ENCODE measurements at places on chromosomes 4 and X.

DNA sequence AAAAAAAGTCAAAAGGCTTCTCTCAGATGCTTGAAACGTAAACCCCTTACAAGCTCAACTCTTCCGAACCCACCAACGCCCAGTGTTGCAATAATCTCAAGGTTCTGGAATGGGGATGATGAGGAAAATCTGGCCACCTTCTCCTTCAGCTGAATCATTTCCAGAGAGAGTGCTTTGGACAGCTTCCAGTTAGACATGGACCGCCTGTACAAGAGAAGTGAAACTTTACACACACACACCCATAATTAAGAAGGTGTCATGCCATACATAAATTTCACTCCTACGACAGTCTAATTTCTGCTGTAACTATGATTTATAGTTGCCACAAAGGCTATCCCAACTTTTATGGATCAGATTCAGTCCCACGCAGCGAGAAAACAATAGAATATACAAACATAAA, 72.3 kb downstream of the PRKG2 start:
- no peak for DNase-seq

DNA sequence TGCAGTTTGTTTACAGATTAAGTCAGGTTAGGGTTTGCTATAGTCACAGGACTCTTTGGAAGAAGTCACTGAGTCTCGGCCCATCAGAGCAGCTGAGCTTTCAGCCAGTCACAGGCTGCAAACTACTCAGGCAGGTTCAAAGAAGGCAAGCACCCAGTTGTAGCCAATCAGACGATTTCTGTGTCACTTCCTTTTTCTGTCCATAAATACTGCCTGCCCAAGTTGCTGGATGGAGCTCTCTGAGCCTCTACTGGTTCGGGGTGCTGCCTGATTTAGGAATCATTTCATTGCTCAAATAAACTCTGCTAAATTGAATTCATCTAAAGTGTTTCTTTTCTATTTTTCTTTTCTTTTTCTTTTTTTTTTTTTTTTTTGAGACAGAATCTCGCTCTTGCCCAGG, 7.3 kb upstream of the SH3BP2 start:
- DNase-seq, result peak; percentile 48

- DNase-seq, result no peak
These were observed 855.0 kb upstream of the GRID2 start for GRCh38 chr4:91448668-91449330.

GRCh38 chrX:40424259-40424658, 156.5 kb upstream of the ATP6AP2 start:
- no peak for DNase-seq

GRCh38 chr4:18568600-18568999, 547.0 kb upstream of the LCORL start:
- DNase-seq, result no peak

- DNase-seq, result no peak
These were observed 680.8 kb upstream of the TENM3 start for GRCh38 chr4:181562399-181562798.

DNA sequence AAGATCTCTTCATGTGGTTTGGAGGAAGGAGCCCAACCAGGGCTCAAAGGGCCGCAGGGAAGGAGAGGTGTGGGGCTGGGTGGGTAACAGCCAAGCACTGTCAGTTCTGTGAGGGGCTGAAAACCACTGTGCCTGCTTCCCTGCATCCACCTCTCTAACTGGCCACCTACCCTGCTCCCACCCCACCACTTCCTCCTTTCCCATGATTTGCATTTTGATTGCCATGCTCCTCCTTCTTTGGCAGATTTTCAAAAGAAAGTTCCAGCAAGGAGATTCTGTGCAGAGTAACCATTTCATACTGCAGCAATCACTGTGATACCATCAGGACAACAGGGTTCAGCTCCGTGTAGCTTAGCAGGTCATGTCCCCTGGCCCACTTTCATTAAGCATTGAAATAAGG, 1.8 kb downstream of the ZNF674 start:
- DNase-seq, result no peak

DNA sequence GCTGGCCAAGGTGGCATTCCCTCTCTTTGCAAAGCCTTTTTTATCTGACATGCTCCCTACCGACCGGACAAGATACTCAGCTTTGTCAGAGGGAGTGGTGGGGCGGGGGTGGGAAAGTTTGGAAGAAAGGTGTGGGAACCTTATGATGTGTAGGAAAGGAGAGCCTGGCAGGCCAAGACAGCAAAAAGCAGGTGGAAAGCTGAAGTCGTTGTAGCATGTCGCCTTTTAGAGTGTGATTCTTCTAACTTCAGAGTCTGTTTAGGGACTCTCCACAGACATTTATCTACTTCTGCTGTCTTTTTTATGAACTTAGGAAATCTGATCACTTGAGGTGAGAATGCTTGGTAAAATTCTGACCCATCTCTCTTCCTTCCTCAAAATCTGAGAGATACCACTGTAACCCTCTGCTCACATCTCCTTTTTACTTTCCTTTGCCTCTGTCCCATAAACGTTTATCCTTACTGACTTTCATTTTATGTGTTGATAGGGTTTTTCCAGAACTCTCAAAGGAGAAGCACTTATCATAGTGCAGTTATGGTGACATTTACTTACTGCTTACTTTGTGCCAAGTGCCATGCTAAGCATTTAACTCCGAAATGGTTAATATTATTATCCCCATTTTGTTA, 8.2 kb upstream of the RUFY3 start:
- no peak for DNase-seq

- DNase-seq, result no peak
These were observed 249.1 kb downstream of the GBA3 start for GRCh38 chr4:22941688-22942375.

- no peak for DNase-seq
These were observed 1393.9 kb downstream of the ARAP2 start for GRCh38 chr4:34850421-34850820.

GRCh38 chr4:24405341-24405740, 179.0 kb downstream of the DHX15 start:
- no peak for DNase-seq

DNA sequence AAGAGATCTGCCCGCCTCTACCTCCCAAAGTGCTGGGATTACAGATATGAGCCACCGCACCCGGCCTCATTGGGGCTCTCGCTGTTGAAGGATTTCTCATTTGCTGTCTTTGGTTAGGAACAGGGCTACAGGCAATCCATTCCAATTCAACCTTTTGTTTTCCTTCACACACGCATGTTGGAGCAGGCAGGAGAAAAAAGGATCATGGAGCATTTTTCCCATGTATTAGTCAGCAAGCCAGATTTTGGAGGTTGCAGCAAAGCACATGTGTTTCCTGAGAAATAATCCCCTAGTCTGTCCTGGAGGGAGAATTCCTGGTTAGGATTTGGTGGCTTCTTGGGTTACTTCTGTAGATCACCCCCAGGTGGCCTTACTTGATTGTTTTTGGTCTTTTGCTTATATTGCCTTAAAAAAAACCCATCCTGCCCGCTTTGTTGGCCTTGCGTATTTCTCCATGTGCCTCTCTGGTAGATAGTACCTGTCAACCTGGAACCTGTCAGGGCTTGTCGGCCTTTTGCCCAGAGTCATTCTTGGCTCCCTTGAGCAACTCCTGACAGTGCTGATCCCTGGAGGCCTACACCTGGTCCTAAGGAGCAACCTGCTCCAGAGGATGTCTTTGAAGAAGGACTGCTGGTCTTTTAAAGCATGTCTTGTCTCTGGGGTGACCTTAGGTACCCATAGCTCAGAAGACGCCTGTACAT, 82.4 kb upstream of the CLCN4 start:
- DNase-seq, result no peak

- no peak for DNase-seq
These were observed 93.8 kb downstream of the INPP4B start for GRCh38 chr4:142752202-142752786.

GRCh38 chr4:183411291-183411861, 33.1 kb upstream of the CDKN2AIP start:
- no peak for DNase-seq

GRCh38 chrX:118497180-118497818, 1.7 kb downstream of the DOCK11 start:
- DNase-seq, result peak; percentile 5

DNA sequence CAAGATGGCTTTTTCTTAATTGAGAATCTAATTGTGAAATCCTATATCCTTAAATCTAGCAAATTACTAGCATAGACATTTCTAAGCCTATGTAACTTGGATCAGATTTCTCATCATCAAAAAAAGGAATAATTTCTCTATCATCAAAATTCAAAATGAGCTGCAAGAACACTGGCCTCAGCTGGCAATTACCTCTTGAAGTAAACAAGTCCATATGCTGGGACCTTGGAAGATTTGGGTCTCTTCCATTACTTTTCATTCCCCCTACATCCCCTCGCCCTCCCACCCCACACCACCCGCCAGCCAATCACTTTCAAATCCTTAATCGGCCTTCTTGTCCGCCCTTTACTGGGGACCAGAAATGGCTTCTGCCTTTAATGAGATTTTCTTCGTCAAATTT, 23.3 kb upstream of the MBTPS2 start:
- no peak for DNase-seq

DNA sequence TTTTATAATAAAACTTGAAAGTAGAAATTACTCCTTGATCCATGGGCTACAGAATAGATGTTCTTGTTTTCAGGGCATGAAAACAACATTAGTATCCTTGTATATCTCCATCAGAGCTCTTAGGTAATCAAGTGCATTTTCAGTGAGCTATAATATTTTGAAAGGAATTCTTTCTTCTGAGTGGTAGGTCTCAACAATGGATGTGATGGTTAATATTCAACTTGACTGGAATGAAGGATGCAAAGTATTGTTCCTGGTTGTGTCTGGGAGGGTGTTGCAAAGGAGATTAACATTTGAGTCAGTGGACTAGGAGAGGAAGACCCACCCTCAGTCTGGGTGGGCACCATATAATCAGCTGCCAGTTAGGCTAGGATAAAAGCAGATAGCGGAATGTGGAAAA, 100.1 kb downstream of the LCORL start:
- no peak for DNase-seq
